GM20000 (cell line): ENCODE measurements at places on chromosomes 5 and 9.

- peak; percentile 81 for DNase-seq
Measured at GRCh38 chr5:175444060-175444904, at the start of gene DRD1. Gene DRD1 (minus strand): TSS chr5:175444182. CDS start chr5:175443099, 1,083 bp downstream.

DNA sequence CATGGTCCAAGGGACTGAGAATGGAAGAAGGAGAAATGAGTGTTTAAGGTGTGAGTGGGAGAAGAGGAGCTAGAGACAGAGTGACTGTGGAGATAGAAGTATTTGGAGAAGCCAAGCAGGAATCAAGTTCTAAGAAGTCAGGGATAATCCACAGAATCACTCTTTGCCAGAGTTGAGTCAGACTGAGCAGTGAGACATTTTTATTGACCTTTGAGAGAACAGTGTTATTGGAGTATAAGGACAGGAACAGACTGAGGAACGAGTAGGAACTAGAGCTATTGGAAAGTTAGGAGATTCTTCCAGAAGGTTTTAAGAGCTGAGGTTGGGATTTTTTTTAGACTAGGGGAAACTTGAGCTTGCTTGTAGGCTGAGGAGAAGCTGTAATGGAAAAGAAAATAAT lies 37.2 kb downstream of the RCL1 start:
- no peak for DNase-seq

GRCh38 chr5:145806923-145807322 lies 28.2 kb downstream of the PRELID2 start:
- DNase-seq: no peak

DNA sequence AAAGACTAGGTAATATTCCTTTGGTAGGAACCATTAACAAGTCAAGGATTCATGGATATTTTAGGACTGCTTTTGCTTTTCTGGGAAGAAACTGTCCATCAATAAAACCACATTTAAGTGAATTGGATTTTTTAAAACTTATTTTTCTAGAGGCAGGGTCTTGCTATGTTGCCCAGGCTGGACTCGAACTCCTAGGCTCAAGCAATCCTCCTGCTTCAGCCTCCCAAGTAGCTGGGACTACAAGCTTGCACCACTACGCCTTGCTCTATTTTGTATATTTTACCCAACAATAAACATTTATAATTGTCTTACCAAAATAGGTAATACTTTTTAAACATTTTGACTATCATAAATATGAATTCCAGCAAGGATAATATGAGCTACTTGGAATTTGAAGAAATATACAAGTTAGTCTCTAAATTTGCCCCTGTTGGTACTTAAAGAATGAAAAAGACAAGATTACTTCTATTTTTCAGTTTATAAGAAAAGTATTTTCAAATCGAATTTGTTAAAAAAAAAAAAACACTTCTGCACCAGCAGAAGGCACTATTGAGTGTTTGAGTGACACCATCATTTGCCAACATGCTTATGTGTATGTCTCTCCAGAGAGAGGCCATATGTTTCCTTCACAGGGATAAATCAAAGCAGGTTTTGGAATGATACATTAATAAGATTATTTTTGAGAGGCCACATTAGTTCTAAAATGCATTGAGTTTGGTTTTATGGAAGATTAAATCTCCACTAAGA lies 60.0 kb upstream of the CARTPT start:
- DNase-seq: no peak

DNA sequence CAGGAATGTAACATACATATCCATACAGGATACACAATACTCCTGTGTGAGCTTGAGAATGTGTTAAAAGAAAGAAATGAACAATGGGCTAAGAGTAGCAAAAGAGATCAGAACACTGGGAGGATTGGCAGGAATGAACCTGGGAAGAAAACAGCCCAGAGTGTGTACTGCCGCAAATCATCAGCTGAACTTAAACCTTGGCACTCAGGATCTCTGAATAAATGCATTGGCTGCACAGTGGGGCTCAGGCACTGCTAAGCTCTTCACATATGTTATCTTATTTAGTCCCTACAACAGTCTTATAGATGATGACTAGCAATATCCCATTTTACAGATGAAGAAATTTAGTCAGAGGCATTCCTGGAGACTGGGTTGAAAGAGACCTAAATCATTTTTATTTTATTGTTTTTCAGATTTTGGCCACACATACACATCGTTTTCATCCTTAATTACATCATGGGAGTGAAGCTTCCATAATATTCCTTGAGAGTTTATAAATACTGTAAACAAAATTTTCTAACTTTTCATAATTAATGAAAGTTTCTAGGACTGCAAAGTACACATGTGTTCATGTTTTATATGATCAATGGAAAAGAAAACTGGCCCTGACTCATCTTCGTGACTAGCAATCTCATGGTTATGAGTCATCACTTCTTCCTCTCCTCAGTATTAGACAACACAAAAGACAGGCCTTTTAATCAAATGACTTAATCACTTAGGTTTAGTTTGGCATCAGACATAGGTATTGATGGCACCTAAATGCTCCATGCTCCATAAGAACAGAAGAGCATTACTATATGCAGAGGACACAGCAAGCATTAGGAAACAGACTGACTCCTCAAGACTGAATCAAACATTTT lies 59.2 kb downstream of the CDH18 start:
- no peak for DNase-seq

DNA sequence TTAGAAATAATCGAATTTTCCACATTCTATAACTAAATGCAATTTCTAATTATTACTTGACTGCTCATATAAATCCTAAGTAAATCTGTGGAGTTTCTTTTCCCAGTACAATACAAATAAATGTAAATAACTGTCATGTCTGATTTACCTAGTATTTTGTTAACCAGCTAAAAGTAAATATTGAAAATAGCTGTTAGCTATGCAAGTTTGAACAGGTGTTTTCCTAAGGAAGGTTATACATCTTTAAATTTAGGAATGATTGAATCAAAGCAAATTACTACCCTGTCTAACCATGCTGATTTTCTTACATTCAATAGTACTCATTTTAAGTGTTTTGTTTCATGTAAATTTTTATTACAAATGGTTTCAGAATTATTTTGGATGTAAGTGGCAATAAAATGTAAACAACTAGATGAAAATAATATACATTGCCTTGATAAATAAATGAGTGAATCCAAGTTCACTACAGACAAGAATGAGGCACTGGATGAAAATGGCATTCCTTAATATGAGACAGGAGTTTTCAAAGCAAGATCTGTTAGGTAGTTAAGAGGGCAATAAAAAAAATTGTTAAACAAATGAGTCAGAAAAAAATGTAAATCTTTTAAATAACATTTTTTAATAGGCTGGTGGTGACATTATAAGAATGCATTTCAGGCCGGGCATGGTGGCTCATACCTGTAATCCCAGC lies 15.8 kb downstream of the MCIDAS start:
- DNase-seq: no peak

DNA sequence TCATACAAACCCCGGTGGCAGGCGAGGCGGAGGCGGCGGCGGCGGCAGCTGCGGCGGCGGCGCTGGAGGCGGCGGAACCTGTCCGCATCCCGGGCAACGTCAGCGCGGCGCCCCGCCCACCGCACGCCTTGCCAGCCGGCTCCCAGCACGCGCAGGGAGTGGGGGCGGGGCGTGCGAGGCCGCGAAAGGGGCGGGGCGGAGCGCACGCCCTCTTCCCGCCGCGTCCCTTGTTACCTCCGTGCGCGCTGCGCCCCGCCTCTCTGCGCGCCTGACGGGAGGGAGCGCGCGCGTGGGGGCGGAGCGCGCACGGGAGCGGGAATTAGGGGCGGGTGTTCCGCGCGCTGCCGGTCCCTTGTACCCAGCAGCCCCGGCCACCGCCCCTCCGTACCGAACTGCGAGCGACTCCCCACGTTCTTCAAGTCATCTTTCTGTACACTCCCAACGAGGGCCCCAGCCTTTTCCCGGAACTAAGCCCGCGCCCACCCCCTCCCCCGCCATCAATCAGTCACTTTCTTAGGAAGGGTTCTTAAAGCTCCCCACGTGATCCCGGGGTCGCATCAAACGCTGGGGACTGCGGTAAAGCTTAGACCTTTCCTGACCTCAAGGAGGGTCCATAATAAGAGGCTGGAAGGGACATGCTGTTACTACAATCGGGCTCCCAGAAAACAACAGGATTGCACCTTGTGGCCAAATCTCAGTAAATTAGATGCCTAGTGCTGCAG lies at the start of gene AGTPBP1:
Gene AGTPBP1, minus strand, starts transcription at position 80 of the 722 bp plus-strand sequence. CDS start 29,421 bp downstream, outside the sequence.
- peak; percentile 97 for DNase-seq

DNA sequence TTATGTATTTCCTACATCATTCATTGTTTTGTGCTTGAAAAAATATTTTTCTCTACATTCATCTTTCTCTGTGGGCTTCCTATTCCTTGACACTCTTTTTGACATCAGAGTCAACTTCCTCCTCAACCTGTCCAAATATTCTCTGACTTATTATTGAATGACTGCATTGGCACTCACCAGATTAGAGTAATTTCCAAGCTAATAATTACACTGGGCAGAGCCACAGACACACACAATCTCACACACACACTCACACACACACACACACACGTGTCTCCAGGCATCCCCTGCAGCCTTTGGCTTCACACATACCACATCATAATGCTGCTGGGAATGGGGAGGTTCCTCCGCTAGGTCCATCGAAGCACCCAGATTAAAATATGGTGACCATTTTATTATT lies 184.5 kb downstream of the SYK start:
- DNase-seq: no peak
